ENCODE measurements at places on chromosomes 12 and 14.

DNA sequence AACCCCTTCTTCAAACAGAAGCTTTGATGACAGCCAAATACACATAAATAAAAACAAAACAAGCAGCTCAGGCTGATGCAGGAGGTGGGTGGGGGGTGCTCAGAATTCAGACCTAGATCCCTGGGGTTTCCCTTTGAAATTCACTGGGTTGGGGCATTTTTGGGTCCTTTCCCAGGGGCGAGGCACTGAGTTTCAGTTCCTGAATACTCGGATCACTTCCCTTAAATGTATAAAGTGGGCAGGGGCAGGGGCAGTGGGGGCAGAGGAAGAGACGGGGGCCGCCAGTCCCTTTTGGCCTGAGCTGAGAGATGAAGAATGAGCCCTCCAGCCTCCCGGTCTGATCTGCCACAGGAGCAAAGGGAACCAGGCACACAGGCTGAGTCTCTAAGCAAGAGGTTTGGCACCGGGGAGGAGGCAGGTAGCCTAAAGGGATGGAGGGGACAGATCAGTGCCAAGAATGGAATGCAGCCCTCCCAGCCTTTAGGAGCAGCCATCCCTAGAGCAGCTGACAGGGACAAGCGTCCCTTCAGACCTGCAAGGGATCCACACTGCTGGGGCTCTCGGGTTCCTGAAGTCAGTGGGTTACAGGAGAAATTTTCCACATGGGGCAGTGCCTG is 20.3 kb downstream of the KDM2B start:
- DNase-seq: no peak

DNA sequence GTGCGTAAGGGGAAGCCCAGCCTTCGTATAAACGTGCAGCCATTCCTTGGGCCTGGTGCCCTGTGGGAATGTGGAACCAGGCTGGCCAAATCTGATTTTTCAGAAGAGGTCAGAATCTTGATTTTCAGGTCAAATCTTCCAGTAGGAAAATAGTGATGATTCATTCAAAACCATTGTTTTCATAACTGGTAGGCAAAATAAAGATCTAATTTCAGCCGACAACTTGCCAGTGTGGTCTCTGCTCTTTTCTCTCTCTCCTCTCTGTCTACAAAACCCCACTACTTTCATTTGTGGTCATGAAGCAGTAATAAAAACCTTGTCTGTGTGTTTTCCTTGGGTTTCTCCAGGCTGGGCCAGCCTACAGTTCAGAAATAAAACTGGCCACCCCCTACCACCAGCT is 135.1 kb downstream of the RBM19 start:
- DNase-seq: no peak

DNA sequence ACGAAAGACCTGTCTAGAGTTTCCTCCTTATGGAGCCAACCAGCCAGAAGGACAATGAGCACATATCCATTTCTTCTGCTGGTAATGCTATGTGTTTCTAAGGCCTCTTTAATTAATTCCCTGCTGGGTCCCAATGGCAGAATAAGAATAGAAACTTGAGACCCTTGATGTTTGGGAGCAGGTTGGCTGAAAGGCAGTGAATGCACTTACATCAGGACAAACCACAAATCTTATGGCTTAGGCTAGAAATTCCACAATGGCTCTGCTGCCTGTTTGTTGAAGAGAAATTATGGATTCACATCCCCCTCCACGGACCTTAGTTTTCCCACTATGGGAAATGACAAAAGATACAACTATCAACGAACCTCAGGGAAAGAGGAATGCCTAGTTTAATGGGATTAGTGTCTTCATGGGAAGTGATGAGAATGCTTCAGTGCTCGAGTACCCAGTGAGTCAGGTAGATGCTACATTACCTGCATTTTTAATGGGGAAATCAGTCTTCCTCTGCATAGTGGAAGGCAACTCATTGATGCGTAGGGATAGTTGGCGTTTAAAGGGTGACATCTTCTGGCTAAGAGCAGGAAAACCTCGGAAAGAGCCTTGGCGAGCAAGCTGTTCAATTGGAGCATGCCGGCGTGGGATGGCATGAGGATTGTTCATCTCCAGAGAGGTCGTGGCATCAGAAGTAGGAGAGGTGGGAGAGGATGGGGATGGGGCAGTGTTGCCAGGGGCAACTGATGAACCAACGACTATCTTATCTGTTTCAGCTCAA is 46.5 kb downstream of the PAPLN start:
- no peak for DNase-seq

DNA sequence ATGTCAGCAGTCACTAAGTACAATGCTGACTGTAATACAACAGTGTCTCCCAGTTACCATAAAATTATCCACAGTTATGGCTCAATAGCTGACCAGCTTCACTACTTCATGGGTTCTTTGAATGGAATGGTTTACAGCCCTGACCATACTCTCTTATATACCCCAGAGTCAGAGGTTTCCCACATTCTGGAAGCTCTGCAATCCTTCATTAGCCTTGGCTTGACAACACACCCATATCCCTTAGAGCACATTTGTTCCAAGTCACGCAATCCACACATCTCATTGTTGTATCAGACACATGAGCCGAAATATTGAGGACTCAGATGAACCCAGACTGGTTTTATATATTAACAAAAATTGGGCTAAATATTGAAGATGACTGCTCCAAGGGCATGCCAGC is 209.4 kb upstream of the PLXNC1 start:
- DNase-seq: no peak

DNA sequence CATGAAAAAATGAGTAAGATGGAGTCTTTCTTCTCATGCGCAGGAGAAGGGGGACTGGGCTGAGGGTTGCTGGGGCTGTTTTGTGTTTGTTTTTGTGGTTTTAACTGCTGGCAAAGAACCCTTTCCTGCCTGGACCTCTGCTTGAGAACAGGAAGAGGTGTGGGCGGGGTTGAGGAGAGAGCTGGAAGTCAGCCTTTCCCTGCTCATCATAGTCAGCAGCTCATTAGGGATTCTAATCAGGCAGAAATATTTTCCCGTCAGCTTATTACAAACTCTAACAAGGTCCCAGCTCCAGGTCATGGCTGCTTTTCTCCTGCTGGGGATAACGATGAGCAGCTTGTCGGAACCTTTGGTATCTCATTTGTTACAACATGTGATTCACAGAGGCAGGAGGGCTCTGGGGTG is 185.0 kb upstream of the NRXN3 start:
- no peak for DNase-seq

DNA sequence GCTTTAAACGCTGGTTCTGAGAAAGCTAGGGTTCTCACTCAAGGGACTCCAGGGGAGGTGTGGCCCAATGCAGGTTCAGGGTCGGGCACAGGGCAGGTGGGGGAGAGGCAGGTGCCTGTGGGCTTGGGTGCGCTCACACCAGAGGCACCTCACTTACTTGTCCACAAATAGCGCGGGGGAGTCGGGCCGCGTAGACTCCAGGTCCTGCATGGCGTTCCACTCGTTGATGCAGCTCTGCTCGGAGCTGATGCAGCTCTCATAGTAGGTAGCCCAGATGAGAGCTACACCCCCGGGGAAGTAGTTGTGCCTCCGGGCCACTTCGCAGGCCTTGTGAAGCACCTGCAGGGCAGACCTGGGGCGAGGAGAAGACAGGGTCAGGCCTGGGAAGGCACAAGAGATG is 49.9 kb downstream of the SSH1 start:
- DNase-seq: no peak

GRCh38 chr14:22982477-22983245 is at the start of gene AJUBA:
AJUBA (minus strand) TSS chr14:22982551; CDS start chr14:22982266, 285 bp downstream.
- peak; percentile 87 for DNase-seq

DNA sequence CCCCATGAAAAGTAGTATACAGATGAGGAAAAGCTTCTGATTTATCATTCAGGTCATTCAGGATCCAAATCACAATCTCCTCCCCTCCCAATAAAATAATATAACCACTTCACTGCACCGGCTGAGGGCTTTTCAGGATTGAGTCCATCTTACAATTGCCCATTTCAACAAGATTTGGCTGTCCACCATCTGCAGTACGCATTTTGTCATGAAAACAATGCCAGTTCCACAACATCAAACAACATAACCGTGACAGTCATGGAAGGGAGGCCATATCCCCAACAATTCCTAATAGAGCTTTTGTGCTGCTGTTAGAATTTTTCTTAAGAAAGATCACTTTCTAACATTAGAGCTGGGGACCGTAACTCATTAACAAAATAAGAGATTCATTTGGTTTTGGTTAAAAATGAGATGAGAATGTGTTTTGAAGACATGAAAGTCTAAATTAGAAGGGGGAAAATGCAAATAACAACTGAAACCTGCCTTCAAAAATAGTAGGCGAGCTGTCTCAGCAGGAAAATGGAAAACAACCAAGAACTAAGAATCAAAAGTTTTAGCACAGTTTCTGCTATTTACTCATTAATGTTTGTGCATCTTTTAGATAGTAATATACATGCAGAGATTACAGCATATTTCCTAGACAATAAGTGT is 38.3 kb upstream of the TMTC2 start:
- DNase-seq: no peak

GRCh38 chr12:4809013-4809448 is 88.8 kb downstream of the GALNT8 start:
- no peak for DNase-seq

GRCh38 chr12:73817161-73817560 is 720.5 kb upstream of the ATXN7L3B start:
- DNase-seq: no peak

DNA sequence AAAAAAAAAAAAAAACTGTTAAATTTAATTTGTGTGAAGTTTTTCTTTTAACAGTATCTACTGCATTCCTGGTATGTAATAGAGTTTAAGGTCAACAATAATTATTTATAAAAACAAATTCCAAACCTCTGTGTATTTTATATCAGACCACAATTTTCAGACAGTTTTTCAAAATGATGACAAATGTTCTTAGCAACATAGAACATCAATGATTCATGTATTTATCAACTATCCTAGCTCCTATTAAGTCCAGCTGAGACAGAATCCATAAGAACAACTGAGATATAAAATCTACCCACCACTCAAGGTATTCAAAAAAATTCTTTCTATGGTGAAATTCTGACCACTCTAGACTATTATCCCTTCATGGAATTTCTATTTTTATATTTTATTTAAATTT is 144.5 kb downstream of the EPS8 start:
- no peak for DNase-seq

GRCh38 chr14:101301011-101301410 is 260.3 kb upstream of the DIO3 start:
- DNase-seq: no peak

GRCh38 chr12:122942637-122943036 is 23.6 kb downstream of the ABCB9 start:
- DNase-seq: no peak

GRCh38 chr14:49479432-49479831 is 106.7 kb downstream of the RPS29 start:
- no peak for DNase-seq

- DNase-seq: peak; percentile 62
These were observed 890 bp upstream of the KIF26A start for GRCh38 chr14:104137297-104138097.

DNA sequence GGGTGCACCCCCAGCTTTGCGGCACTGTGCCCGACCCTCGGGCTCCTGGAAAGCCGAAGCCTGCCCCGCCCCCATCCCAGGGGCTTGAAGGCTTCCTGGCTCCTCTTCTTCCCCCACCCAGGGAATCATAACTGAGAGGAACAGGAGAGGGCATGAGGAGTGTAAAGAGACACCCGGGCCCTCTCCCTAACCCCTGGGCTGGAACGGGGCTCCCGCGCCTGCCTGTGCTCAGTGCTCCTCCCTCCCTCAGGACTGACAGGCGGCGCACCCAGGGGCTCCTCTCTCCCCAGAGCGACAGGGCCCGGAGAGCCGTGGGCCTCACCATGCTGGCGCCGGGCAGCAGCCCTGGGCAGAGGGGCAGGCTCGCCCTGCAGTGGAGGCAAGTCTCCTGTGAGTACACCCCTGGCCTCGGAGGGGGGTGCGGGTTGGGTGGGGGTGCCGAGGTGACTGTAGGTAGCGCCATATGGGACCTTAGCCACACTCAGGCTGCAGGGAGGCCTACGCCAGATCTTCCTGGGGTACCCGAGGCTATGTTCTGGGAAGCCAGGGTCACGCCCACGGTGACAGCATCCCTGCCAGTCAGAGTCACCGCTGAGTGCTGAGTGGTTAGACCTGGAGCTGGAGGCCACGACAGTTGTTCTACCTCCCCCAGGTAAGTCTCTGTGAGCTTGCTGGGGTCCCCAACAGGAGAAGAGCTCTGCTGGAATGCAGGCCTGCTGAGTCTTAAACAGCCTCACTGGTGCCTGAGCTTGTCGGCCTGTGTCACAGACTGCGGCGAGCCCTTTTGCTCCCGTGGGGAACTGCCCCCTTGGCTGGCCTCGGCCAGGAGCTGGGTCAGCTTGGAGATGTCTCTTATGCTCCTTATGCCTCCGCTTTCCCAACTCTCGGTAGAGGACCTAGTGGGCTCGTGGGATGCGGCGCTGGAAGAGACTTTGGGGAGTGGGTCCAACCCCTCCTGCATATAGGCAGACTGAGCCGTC is 7.8 kb downstream of the LRTM2 start:
- DNase-seq: no peak

DNA sequence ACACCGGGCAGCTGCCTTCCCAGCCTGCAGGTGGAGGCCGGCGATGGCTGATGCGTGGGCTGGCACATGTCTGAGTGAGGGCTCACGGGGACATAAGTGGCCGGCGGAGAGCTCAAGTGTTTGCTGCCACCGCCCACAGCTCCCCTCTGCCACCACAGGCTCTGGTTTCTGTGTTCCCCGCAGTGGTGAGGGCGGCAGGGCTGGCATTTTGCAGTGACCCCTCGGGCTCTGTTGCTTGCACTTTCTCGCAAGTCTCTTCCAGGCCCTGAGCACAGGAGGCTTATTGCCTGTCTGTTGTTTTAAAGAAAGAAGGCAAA is 271.0 kb upstream of the RTL1 start:
- DNase-seq: no peak

- no peak for DNase-seq
These were observed 72.3 kb upstream of the GPR68 start for GRCh38 chr14:91316761-91317160.

GRCh38 chr12:104406164-104406563 is 50.6 kb upstream of the CHST11 start:
- DNase-seq: no peak

Measured in activated naive CD4-positive, alpha-beta T cell treated with anti-CD3 and anti-CD28 coated beads, Interleukin-2, amount 10 ng/mL, durations not matched to agents 7 days and 5 days (primary cell).